Activated CD8-positive, alpha-beta memory T cell treated with anti-CD3 and anti-CD28 coated beads, Interleukin-2, amount 50 U/mL, for 4 hours (primary cell): ENCODE measurements at places on chromosomes 2 and 18.

GRCh38 chr2:72263043-72263775 is 115.5 kb upstream of the CYP26B1 start:
- no peak for DNase-seq

- DNase-seq, result no peak
Measured at GRCh38 chr18:62365420-62365819, 40.3 kb downstream of the TNFRSF11A start.

DNA sequence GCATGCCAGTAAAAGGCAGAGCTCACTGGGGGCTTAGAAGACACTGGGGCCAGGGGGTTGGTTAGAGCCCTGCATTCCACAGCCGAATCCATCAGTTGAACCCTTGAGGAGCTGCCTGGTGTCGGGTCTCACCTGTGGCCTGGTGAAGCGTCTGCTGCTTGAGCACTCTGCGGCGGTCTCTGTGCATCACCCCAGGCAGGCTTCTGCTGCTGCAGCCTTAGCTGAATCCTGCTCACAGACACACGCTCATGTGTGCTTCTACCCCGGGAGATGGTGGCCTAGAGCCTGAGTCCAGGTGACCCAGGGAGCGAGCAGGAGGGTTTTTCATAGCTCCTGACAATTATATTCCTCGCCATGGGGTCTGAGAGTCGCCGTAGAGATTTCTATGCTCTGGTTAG is 192.1 kb downstream of the MGAT5 start:
- no peak for DNase-seq

GRCh38 chr18:58042826-58043490 is 1.1 kb upstream of the NEDD4L start:
- DNase-seq, result no peak

GRCh38 chr2:171342067-171342413 is 91.8 kb downstream of the METTL8 start:
- DNase-seq, result no peak

GRCh38 chr18:79283131-79283810 is 112.5 kb upstream of the NFATC1 start:
- no peak for DNase-seq

- DNase-seq, result no peak
Measured at GRCh38 chr2:182541268-182541667, 114.4 kb upstream of the PDE1A start.

DNA sequence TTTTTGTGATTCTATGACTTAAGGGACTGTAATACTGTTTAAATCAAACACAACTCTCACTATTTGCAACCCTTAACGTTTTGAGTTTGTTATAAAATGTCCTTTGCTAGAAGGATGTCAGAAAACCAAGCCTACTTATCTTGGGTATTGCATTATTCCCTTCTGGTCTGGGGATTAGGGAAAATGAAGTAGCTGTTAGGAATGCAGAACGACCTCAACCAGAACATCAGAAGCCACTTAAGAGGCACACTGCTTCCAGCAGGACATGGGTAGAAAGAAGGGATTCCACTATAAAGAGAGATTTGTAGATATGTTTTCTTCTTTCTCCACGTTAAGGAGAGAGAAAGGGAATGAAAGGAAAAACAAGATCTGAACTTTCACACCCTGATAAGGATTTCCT is 101.2 kb downstream of the SETBP1 start:
- DNase-seq, result no peak

DNA sequence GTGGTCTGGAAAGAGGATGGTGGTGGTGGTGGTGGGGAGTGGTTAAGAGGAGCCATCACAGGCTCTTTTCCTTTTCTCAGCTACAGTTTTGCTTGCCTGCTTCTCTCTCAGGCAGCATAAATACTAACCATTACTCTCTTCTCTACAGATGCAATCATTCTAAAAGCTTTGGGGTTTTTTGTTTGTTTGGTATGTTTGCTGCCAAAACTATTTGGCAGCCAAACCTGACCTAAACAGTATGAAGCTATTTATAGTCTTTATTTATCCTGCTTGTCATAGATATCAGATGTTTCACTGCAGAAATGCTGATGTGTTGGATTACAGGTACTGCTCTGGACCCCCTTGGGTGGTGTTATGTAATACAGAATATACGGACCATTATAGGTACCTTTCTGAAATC is 15.3 kb downstream of the SIX3 start:
- no peak for DNase-seq
